ENCODE measurements at places on chromosomes 7 and 10. TPM values are rescaled to one million over a fixed set of nuclear protein-coding genes. Genes with fewer than 3 reads are reported as not detected.

DNA sequence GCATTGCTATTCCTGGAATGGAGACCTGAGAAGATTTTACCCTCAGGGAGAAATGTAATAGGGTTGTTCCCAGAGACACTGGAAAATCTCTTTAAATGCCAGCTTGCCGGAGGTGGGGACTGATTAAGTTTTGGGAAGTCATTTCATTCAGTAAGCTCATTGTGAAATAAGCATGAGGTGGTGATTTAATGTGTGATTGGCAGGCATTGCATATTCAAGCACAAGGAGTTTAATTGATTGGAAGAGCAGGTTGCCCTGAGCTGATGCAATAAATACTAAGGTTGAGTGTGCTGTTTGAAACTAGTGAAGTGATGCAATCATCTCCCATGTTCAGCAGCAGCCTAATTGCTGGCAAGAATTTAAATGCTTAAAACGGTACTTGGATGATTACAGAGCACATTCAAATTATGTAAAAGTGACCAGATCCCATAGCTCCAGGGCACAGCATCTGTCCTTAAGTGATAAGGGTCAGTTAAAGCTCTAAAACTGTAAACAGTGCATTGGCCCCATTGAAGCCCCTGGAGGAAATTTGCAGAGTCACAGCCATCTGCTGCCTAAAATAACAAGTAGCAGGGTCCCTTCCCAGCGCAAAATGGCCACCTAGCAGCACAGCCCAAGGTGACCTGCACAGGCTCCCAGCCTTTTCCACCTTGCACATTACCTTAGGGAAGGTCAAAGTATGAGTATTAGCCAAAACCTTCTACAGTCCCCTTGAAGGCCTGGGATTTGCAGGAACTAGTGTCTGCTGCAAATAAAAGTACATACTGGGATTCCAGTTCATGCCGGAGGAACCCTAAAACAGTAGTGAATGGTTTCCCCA lies 92.1 kb downstream of the CCDC71L start:
- DNase-seq: peak; percentile 79

DNA sequence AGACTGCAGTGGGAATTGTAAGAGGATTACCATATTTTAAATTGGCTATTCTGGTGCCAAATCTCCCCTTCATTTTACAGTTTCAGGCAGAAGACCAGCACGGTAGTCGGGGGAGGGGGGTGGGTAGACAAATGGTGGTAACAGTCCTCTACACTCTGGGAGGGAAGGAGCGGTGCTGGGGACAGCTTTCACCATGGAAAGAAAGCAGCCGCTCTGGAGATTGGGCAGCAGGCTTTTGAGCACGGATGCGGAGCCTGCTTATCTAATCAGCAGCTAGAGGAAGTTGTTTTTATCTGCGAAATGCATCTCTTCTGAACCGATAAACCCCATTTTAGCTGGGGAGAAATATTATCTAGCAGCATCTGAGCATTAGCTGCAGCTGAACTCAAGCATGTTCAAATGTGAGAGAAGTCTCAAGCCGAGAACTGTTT lies 28.7 kb downstream of the IKZF1 start:
- no peak for DNase-seq

GRCh38 chr10:24446739-24447138 lies 237.8 kb downstream of the KIAA1217 start:
- no peak for DNase-seq

The CUZD1 gene
- 1.0 TPM for total RNA-seq

DNA sequence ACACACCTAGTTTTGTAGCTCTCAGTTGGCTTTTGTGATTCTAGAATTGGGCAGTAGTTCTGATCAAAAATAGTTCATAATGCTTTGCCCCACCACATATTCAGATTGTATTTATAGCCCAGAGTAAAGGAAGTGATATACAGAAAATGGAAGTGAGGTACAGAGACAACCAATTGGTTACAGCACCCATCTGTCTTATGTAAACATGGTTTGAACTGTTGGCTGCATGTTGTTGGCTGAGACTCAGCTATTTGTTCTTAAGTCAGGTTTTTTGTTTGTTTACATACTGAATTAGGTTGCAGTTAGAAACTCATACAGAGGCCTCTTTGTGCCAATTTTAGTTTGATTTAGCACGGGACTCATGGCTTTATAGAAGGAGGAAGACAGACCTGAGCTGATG lies 158.9 kb upstream of the GPR26 start:
- DNase-seq: no peak

GRCh38 chr10:133088956-133089800 lies 1.5 kb downstream of the ADGRA1 start:
- DNase-seq: no peak

DNA sequence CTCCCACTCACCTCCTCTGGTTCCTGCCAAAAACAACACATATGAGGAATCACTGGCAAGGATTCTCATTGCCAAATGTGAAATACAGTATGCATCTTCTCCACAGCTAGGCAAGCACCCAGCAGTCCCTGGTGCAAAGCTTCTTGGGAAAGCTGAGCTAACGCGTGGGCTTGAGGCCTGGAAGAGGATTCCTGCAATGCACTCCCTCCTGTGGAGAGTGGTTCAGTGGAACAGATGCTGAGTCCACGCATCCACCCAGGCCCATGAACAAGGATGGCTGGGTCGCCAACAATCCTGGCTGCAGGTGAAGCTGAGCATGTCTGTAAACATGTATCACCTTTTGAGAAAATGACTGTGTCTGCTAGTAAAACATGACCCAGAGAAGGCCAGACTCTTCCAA lies 113.2 kb upstream of the CHST15 start:
- DNase-seq: no peak

DNA sequence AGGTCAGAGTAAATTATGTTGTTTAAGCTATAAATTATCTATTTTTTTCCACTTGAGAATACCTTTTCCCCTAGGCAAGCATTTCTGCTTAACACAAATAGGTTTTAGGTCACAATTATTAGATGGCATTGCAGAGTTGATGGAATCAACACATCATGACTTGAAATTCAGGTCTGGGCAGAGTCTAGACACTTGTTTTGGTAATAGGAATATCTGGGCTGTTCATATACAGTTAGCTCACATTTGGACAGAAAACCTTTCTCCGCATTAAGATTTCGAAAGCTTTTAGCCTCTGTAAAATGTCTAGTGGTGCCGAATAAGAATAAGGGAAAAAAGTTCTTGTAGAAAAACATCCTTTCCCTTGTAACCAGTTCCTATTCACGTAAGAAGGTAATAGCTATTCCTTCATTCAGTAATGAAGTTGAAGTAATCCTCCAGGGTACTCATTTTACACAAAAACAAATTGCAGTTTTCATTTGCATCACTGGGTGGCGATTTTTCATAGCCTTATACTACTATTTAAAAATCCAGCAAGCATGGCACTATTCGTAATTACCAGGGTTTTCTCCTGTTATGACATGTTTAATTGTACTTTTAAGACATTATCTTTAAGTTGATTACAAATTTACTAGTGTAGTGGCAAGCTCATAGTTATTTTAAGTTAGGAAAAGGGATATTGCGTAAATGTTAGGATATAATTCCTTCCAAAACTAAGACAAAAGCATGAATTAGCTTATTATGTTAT lies 37.0 kb downstream of the RPA3 start:
- DNase-seq: peak; percentile 49

The HDAC9 gene
- total RNA-seq: 25.7 TPM

DNA sequence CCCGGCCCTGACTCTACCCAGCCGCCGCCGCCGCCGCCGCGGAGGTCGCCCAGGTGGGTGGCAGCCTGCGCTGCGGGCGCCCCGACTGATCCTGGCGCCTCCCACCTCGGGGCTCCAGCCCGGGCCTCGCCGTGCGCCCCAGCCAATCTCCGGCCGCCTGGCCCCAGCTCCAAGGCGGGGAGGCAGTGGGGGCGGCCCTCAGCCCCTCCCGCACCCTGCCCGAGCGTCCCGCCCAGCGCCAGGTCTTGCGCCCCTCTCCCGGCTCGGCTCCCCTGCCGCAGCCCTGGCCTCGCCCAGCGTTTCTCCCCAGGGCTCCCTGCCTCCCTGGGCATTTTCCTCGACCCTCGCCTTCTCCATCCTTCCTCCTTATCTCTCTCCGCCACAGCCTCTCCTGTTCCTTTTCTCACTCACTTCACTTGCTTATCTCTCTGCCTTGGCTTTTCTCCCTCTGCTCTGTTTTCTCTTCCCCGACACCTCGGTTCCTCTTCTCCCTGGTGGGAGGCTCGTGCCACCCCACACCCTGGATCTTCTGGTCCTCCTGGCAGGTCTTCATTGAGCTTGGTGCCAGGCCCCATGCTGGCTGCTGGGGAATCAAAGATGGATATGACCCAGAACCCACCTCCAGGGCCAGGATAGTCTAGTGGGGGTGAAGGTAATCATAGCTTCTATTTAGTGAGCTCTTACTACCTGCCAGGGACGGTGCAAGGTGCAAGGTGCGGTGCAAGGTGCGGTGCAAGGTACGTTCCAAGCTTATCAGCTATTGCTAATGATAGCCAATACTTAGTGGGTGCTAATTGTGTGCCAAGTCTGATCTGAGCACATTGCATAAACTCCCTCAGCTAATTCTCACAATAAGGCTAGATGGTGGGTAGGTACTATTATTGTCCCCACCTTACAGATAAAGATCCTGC lies at the start of gene SFRP5:
TSS of gene SFRP5 (minus strand) at position 87 of the 911 bp plus-strand sequence. CDS start 166 bp downstream, outside the sequence.
- no peak for DNase-seq

The SEC31B gene
- 2.9 TPM for total RNA-seq
